Stimulated activated CD4-positive, alpha-beta T cell treated with anti-CD3 and anti-CD28 coated beads, TNF-alpha, amount 100 ng/mL, for 4 hours (primary cell): ENCODE measurements at places on chromosomes 4 and X.

GRCh38 chr4:152172146-152172545 is 363.7 kb downstream of the FBXW7 start:
- DNase-seq = no peak

DNA sequence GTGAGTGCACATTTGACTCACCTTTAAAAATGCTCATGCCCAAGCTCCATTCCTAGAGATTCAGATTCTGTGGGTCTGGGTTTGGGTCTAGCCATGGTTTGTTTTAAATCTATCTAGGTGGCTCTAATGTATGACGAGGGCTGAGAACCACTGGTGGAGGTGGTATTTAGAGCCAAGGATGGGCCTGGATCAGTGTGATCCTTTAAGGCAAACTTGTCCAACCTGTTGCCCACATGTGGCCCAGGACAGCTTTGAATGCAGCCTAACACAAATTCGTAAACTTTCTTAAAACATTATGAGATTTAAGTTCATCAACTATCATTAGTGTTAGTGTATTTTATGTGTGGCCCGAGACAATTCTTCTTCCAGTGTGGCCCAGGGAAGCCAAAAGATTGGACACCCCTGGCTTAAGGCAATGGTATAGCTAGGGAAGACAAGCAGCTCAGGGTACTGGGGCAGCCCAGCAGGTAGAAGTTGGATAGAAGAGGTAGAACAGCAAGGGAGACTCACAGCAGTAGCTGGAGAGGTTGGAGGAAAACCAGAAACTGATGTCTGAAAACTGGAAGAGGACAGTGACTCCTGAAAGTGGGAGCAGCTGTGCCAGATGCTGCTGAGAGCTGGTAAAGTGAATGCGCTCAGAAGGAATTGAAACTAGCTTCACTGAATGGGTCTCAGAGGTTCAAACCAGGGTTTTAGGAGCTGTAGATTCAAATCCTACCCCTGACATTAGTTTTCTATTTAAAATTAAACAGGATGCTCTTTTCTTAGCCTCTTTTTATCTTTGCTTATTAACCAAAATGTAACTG is 18.2 kb downstream of the ADD1 start:
- no peak for DNase-seq

GRCh38 chrX:19886883-19887531 is 393 bp downstream of the SH3KBP1 start:
- DNase-seq = no peak

- no peak for DNase-seq
Measured at GRCh38 chr4:16196482-16197393, 29.5 kb downstream of the TAPT1 start.

DNA sequence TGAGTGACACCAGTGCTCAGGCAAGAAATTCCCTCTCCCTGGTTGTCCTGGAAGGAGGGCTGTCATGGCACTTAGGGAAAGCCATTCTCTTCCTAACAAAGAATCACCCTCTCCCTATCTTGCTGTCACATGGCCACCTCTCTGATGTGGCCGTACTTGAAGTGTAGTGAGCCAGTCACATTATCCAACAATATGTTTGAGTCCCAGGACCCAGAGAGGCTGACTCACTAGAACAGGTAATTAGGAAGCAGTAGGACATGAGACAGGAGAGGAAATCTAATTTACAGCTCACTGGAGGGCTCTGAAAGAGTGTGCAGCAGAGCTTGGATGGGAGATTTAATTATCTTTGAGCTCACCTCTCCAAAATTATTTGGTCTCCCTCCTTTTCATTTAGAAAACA is 299.1 kb downstream of the ARHGAP24 start:
- no peak for DNase-seq

DNA sequence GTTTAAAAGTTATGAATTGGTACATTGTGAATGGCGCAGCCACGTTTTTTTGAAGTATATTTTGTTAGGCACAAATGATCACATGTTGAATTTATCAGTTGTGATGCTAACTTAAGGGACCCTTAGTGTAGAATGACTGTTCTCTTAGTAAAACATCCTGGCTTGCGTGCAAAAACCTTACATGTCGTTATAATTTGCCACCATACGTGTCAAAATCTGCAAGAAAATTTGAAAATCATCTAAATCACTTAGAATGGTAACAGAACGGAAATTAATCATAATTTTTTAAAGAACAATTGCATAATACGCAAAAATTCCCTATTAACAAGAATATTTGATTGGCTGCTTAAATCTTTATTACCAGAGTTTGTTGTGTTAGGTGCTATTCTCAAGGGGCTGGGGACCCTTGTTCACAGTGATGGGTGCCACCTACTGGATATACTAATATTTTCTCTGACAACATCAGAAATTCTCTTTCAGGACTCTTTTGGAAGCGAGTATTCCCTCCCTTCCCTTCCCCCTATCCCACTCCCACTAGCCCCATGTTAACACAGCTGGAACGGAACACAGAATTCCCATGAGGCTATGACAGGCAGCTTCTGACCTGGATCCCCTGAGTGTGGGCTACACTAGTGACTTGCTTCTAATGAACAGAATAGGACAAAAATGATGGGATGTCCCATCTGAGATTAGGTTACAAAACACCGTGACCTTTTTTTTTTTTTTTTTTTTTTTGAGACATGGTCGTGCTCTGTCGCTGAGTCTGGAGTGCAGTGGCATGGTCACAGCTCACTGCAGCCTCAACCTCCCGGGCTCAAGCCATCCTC is 71.8 kb downstream of the SUPT20HL2 start:
- no peak for DNase-seq

DNA sequence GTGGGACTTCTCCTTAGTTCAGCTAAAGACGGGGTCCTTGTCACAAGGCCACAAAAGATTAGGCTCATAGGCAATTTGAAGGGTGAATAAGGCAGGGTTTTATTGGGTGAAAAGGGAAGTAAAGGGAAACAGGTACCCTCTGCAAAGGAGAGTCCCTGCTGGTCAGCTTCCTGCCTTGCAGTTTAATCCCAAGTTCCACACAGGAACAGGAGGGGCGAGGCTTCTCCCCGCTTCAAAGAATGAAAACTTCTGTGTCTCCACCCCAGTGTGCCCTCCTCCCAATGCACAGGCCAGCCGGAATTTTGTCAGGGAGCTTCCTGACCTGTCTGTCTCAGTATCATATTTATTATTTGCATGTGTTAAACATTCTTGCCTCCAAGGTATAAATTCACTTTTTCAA is 37.1 kb downstream of the ITM2A start:
- DNase-seq = no peak

GRCh38 chrX:1727531-1728027 is 112.7 kb downstream of the ASMT start:
- no peak for DNase-seq

DNA sequence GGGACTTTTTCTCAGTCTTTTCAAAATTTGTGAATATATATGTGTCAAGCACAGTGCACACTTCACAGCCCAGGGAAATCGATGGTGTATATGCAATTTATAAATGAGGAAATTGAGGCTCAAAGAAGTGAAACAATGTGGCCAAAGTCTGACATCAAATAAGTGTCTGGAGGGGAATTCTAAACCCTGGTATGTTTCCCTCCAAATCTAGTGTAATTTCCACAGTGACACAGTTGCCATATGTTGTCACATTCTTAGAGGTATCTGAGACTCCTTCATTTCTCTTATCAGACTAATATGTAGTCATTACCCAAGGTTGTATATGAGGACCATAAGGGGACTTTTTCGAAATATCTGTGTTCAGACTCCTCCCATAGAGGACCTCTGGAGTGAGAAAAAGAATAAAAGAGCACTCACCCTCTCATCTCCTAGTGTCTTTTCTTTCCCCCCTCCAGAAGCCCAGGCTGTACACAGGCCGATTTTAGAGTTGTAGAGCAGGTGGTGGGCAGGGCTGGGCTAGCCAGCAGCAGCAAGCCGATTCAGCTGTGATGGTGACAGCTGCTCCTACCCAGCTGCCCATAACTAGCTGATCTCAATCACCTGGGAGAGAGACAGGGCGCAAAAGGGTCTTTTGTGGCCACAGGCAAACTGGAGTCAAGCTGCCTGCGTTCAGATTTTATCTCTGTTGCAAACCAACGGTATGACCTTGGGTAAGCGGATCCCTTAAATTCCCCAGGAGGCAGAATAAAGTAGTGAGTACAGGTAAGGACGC is 55.1 kb downstream of the CLCN5 start:
- DNase-seq = no peak

DNA sequence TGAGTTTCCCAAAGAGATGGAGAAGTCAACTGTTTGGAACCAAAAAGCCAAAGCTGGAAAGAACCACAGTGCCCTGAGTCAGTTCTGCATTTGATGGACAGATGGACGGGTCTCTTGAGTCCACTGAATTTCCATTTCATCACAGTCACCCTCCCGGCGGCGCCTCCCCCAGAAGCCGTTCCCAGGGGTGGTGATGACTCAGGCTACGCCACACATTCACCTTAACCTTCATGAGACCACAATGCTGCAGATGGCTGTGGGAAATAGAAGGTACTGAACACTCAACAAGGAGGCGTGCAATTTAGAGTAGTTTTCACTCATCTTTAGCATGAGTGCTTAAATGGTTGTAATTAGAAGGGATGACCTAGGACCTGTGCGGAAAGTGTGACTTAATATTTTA is 61.3 kb downstream of the STOX2 start:
- no peak for DNase-seq

GRCh38 chr4:144715230-144715629 is 69.3 kb downstream of the HHIP start:
- no peak for DNase-seq

- DNase-seq = no peak
Measured at GRCh38 chr4:188347339-188347738, 208.1 kb downstream of the TRIML1 start.

- DNase-seq = no peak
Measured at GRCh38 chrX:132671229-132671641, 182.4 kb upstream of the MBNL3 start.

DNA sequence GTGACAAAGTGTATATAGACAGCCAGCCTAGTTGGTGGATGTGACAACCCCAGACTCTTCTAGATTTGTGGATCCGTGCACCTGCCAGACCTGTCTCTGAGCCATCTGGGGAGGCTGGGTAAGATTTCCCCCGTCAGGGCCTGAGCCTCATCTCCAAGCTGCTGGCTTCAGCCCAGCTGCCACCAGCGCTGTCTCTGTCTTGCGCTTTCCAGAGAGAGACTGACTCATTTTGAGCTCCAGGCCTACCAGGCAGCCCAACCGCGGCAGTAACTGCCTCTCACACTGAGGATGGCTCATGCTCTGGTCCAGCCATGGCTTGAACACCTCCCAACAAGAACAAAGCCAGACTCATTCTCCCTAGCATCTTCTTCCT is 26.4 kb downstream of the NOP14 start:
- no peak for DNase-seq

- DNase-seq = no peak
Measured at GRCh38 chr4:164866817-164867490, 10.0 kb upstream of the APELA start.

DNA sequence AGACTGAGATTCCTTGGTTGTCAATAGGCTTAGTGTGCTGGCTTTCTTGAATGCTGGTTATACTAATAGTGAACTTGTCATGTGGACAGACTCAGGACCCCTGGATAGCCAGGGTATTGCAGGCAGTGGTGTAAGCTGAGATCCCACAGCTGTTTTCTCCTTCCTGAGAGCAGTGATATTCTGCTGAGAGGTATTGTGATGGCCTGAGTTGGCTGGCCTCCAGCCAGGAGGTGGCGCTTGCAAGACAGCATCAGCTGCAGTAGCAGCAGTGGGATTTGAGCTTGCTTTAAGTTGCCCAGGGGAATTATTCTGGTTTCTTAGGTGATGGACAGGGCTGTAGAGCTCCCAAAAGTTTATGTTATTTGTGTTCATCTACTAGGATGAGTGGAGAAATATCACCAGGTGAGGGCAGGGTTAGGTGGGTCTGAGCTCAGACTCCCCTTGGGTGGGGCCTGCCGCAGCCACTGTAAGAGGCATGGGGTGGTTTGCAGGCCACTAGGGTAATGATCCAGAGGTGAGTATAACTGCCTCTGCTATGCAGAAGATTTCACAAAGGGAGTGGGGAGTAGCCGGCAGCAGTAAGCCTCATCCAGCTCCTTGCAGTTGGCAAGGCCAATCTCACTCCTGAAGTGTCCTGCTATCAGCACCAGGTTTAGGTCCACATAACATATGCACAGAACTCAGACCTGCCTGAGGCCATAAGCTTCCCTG is 66.2 kb downstream of the IL15 start:
- DNase-seq = no peak
